HuH-7.5 (cell line): ENCODE measurements at places on chromosomes 2 and 18.
A peak's percentile ranks its signal among the peaks of the same experiment; 100 is the strongest.

- peak; percentile 17 for DNase-seq
Observed at GRCh38 chr2:137942833-137943677, 21.2 kb upstream of the HNMT start.

DNA sequence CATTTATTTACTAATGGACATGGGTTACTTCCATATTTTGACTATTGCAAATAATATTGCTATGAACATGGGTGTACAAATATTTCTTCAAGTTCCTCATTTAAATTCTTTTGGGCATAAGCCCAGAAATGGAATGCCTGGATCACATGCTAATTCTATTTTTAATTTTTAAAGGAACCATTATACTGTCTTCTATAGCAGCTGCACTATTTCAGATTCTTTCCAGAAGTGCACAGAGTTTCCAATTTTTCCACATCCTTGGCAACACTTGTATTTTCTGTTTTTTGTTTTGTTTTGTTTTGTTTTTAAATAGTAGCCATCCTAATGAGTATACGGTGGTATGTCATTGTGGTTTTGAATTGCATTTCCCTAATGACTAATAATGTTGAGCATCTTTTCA lies 8.5 kb upstream of the RALBP1 start:
- no peak for DNase-seq

GRCh38 chr2:49129034-49129433 lies 25.3 kb downstream of the FSHR start:
- DNase-seq = no peak

GRCh38 chr18:13536578-13536977 lies 189.8 kb downstream of the FAM210A start:
- DNase-seq = no peak

DNA sequence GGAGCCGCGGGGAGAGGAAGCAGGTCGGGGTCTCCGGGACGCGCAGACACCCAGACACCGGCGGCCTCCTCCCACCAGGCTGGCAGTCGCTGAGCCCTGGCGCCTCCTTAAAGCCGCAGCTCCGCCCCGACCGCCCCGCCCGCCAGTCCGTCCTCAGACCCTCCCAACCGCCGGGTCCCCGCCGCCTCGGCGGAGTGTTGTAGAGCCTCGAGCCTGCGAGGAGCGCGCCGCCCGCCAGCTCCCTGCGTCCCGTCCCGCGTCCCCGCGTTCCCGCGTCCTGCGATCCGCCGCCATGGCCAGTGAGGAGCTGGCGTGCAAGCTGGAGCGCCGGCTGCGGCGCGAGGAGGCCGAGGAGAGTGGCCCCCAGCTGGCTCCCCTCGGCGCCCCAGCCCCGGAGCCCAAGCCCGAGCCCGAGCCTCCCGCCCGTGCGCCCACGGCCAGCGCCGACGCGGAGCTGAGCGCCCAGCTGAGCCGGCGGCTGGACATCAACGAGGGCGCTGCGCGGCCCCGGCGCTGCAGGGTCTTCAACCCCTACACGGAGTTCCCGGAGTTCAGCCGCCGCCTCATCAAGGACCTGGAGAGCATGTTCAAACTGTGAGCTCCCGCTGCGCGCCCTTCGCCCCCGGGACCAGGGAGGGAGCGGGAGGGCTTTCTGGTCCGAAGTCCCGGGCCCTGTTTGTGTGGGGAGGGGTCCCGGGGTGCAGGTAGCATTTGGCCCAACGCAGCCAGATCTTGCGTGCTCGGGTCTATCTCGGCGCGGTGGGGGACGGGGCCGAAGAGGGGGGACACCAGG lies at the start of gene EFHD1:
Gene EFHD1 (plus strand): TSS at position 192 of the 793 bp plus-strand sequence. CDS start 101 bp downstream, at position 293.
- peak; percentile 64 for DNase-seq

- no peak for DNase-seq
Observed at GRCh38 chr2:156907806-156908205, 349.7 kb upstream of the GALNT5 start.

DNA sequence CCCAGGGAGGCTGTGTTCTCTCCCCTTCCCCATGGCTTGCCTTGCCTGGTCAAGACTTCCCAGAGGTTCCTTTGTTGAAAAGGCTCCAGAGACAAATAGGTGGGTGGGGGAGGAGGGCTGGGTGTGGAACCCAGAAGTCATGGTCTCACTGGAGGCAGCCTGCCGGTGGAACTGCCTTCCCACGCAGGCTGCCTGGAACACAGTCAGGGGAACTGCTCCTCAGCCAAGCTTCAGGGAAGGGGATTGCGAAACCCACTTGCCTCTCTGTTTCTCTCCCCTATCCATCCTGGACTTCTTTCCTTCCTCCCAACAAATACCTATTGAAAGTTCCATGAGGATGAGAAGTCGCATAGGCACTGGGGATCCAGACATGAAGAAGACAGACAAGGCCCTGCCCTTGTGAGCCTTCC lies 31.6 kb downstream of the MARCO start:
- DNase-seq = no peak

GRCh38 chr18:79915161-79916127 lies 36.0 kb downstream of the SLC66A2 start:
- no peak for DNase-seq

DNA sequence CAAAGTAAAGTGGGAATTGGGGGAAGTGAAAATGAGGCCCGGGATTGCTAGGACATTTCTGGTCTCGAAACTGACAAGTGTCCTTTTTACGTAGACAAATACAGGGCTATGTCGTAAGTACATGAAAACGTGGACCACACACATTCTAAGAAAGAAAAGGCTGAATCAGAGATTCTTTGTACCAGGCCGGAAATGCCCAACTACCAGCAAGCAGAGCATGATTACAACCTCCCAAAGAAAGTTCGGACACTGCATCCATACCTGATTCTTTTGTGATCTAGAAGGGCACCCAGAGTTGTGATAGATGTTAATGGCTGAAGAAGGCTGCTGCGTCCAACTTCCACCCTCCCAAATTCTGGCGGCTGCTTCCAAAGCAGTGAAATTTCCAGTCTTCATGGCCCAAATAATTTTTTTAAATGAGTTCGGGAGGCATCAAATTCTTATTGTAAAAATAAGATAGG lies 1.7 kb downstream of the RBMS1 start:
- no peak for DNase-seq

DNA sequence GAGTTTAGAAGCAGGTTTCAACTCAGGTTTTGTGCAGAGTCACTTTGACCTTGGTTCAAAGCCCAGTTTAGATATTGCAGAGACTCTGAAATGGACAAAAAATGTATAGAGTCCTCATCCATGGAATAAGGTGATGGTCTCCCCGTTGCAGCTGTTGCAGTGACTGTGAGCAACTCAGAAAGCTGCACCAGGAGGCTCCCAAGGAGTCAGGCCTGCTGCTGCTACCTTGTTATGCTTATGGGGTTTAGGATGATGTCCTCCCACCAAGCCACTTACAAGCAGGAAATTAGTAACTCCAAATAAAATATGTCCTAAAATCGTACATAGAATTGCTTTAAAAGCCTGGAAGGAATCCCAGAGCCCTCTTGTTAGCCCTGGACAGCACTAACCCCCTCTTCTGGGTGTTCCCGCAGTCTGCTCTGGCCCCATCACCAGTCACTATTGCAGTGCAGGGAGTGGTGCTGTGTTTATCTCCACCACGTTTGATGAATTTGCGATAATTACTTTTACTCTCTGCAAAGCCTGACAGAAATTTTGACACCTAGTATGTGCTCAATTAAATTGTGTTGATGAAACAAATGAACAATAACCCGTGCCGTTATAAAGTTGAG lies 189.0 kb downstream of the CNTNAP5 start:
- DNase-seq = no peak

DNA sequence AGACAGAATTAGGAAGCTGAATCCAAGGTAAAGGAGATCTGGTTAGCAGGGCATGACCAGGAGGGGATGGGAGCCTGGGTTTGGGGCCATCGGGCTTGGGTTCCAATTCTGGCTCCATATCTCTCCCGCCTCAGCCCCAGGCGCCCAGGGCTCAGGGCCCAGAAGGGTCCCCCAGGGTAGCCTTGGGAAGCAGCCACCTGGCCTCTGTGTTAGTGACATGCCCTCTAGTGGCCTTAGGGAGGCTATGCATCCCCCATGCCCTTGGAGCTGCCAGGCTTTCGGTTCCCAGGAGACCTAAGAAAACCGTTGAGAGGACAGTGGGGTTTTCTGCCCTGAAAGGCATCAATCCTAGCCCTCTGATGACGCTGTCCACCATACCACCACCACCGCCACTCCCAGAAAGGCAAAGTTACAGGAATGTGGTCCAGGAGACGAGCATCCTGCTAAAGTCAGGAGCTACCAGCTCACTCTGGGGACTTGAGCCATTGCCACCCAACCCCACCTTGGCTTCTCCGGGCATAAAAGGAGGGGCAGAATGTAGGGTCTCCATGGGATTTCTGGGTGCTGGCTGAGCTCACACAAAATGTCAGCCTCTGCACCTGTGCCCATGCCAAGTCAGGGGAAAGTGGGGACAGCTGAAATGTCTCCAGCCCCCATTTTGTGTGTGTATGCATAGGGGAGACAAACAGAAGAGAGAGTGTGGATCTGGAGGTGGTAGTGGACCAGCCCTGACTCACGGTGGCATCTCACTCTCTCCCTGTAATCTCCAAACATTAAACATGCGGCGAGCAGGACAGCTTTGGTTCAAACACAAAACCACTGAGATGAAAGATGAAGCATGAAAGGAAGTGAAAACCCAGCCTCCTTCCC lies 56.5 kb downstream of the EMX1 start:
- DNase-seq = peak; percentile 85

DNA sequence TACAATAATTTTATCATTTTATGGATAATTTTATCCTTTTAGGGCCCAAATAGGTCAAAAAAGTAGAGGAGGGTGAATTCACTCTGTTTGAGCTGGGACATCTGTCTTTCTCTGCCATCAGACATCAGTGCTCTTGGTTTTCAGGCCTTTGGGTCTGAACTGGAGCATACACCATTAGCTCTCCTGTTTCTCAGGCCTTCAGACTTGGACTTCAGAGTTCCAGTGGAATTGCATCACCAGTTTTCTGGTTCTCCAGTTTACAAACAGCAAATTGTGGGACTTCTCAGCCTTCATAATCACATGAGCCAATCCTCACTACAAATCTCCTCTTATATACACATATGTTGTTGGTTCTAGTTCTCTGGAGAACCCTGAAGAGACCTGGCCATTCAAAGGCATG lies 33.9 kb downstream of the CRYGD start:
- no peak for DNase-seq

- no peak for DNase-seq
Observed at GRCh38 chr18:75607701-75608100, 180.2 kb upstream of the SMIM21 start.

DNA sequence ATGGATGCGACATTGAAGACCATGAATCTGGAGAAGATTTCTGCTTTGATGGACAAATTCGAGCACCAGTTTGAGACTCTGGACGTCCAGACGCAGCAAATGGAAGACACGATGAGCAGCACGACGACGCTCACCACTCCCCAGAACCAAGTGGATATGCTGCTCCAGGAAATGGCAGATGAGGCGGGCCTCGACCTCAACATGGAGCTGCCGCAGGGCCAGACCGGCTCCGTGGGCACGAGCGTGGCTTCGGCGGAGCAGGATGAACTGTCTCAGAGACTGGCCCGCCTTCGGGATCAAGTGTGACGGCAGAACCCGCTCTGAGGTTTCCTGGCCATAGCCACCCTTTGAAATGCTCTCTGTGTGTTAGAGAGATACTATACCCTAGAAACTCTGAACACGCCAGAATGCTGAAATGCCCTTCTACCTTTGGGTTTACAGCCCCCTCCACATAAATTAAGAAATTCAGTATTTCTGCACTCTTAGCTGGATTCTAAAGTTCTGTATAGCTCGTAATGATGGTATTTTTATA lies 659 bp downstream of the CHMP1B start:
- DNase-seq = no peak

- no peak for DNase-seq
Observed at GRCh38 chr18:11880586-11881304, 27.4 kb downstream of the MPPE1 start.

- no peak for DNase-seq
Observed at GRCh38 chr18:56795381-56795780, 144.2 kb downstream of the WDR7 start.

DNA sequence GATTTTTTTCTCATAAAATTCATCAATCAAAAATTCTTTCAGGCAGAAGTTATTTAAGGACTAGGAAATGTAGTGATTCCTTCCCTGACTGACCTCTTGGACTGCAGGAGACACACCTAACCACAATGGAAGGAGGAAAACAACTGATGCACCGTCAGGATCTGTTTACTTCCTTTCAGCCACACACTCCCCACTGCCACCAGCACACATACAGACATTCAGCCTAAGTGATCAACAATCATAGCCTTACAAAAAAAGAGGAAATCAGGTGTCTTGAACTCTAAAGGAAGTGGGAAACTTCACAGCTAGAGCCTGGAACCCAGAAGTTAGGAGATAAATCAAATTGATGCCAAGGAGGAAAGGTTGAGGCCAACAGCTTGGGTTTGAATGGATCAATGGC lies 213.5 kb upstream of the ACVR2A start:
- no peak for DNase-seq

GRCh38 chr2:8558096-8558495 lies 123.8 kb upstream of the ID2 start:
- no peak for DNase-seq
